NCI-H526 treated with DMSO at 0.1 percent for 48 hours (cell line): ENCODE measurements at places on chromosomes 12 and 14.
A peak's percentile ranks its signal among the peaks of the same experiment; 100 is the strongest.

DNA sequence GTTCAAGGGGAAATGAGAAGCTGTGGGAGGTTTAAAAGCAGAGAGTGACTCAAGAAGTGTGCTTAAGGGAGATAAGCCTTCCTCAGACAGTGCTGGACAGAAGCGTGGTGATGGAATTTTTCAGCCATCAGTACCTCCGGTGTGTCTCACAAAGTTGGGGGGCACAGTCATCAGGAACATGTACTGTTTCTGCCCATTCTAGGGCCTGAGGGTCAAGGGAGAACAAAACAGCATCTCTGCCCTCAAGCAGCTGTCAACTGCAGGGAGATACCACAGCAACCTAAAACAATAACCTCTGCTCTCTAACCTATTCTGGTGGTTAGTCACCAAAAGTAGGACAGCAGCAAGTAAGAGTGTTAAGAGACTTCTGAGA, 2.0 kb upstream of the STON2 start:
- DNase-seq = no peak

DNA sequence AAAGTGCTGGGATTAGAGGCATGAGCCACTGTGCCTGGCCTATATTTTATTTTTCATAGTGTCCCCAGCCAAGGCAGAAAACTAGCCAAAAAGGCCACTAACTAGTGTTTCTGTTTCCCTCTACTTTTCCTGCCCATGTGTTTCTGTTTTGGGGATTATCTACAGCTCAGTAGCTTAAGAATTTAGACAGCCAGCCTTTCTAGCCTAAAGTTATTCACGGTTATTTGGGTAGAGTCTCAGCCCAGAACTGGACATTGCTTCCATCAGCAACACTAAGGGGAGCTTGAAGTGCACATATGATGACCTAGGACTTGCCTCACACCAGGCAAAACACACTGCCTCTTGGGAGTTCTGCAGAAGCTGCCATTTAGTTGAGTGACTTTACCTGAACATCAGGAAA, 17.9 kb downstream of the PROX2 start:
- no peak for DNase-seq

- DNase-seq = no peak
Observed at GRCh38 chr12:3200814-3201233, 123.6 kb downstream of the TSPAN9 start.

- DNase-seq = no peak
Observed at GRCh38 chr14:62097072-62097471, 334.9 kb downstream of the SNAPC1 start.

DNA sequence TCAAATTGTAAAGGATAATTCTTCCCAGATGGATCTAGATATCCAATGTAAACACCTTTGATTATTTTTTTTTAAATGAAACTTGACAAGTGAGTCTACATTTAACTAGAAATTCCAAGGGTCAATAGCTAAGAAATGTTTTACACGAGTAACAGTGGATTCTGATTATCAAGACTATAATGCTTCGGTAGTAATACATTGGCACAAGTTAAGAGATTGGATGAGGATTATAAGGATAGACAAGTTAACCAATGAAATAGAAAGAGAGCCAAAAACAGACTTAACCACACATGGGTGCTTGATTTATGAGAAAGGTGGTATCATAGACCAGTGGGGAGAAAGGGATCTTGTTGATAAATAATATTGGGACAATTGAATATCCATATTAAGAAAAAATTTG, 40.3 kb upstream of the PCED1B start:
- no peak for DNase-seq

DNA sequence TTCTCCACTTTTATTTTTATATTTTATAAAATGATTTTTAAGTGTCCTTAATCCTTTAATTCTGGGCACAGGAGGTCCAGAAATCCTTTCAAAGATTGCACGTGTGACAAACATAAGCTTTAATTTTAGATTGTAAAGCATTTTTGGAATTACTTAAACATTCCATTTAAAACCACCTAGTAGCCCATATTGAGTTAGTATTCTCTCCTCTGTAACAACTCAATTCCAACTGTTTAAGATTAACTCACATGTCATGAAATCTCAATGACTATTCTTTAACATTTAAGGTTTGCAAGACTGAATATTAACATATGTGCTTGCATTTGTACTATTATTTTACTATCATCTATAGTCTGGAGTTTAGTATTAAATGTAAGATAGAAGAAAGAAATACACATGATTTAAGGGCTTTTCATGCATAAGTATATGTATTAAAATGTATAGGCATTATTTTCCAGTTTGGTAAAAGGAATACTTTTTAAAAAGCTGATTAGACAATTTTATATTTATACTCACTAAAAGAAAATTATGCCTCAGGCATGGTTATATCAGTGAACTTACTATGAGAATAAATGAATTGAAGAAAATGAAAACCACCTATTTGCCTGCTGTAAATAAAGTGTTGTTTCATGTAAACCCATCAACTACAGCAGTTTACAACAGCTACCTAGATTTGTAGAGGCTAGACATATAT, 776.9 kb downstream of the SLC6A15 start:
- DNase-seq = no peak

DNA sequence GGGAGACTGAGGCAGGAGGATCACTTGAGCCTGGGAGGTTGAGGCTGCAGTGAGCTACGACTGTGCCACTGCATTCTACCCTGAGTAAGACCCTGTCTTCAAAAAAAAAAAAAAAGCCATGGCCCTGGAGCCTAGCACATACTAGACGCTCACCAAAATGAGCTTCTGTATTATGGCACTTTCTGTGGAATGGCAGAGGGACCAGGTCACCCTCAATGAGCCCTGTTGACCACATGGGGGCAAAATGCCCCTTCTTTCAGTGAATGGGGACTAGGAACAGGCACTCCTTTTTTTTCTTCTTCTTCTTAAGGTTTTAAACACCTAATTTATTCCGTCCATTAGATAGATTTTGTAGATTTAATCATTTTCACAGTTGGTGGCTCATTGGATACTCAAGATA, 50.5 kb downstream of the FAM222A start:
- DNase-seq = no peak

DNA sequence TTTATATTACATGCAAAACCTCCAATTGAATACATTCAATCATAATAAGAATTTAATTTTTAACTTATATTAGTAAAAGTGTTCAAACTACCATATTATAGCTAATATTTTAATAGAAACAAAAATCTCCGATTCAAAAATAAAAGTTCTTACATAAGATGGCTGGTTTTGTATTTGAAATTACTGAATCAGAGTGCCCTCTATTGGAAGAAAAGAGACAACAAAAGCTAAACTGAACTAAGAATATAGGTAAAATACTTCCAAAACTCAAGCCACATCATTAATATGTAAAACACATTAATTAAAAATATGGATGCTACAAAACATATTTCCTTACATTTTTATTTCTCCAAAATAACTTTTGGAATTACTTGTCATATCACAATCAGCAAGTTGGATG, 120.3 kb downstream of the GARIN6 start:
- peak; percentile 38 for DNase-seq

- DNase-seq = no peak
Observed at GRCh38 chr12:96164951-96165811, 29.0 kb upstream of the ELK3 start.

- DNase-seq = no peak
Observed at GRCh38 chr12:116735084-116735483, 2.8 kb downstream of the SPRING1 start.
